GM10248 (cell line): ENCODE measurements at places on chromosomes 3 and 15.
A peak's percentile ranks its signal among the peaks of the same experiment; 100 is the strongest.

DNA sequence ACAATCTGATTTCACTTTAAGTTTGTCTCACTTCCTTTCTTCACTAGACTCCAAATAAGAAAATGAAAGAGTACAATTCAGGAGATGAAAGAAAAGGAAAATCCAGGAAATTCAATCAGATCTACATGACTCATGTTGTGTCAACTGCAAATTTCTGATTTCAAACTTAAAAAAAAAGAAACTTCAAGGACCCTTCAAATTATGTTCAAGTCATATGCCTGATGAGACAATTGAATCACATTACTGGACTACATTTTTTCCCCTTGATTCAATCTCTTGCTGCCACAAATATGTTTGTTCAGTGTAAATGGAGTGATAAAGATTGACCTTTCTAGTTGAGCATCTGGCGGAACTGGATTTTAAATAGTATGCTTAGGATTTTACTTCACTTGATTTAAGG lies 37.4 kb downstream of the FRMD5 start:
- no peak for DNase-seq

DNA sequence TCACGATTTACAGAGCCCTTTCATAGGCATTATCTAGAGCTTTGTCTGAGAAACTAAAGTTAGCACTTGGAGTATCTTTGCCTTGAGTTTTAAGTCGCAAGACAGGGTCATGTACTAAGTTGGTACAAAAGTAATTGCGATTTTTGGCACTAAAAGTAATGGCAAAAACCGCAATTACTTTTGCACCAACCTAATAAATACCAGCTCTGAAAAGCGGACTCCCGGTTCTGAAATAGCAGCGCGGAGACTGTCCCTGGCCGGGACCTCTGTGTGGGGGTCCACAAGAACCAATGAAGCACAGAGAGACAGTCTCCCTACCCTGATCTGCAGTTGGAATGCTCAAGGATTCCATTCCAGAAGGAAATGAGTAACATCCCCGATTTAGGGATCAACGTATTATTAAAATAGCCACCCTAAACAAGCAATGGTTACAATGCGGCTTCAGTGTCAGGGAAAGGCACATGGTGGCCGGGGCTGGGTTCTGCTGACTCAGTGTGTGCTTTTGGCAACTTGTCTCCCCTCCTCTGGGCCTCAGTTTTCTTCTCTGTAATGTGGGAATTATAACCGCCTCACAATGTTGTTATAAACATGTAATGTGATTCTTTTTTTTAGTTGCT lies 150.3 kb upstream of the MCTP2 start:
- no peak for DNase-seq

DNA sequence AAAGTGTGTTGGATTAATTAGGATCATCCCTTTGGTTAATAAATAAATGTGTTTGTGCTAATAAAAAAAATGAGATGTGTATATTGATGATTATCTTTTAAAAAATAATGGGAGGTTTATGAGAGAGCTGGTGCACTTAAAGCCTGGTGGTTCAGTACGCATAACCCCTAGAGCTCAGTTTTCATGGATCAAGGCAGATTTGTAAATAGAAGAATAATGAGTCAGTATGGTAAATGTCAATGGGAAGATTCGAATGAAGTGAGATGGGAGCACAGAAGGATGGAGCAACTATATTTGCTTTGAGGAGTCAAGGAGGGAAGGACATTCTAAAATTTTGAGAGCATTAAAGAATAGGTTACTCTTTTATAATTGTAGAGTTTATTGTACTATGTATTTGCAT lies 35.4 kb downstream of the AKAP13 start:
- DNase-seq, result no peak

DNA sequence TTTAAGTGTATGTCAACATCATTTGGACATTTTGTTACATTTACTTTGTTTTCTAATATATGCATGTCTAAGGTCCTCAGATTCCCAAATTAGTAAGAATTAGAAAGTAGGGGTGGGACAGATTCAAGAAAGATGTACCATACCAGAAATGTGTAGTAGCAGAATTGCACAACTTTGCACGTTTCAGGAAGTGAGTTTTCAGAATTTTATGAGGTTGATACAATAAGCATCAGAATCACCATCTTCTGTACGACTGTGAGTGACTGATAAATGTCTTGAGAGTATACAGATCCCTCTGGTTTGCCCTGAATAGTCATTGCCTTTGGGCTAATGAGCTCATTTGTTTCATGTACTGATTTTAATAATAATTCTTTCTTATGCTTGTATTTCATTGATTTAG lies 9.3 kb downstream of the ARIH2 start:
- DNase-seq, result no peak

- no peak for DNase-seq
These were observed 639.5 kb downstream of the NR2F2 start for GRCh38 chr15:96969732-96970710.

DNA sequence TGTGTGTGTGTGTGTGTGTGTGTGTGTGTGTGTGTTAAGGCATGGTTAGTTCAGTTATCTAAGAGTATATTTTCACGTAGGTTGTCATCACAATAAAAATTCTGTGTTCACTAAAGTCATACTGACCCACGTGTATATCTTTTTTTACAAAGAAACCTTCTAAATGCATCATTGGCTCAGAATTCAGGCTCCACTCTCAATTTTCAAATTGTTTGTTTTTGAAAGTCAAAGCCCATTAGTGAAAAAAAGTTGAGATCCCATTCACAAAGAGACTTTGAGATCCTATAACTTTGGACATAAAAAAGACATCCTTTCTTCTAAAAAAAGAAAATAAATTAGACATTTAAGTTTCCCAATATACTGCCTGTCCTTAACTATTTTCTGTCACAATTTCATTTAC lies 59.3 kb downstream of the GBE1 start:
- DNase-seq, result no peak

GRCh38 chr3:188168648-188169047 lies 14.7 kb downstream of the LPP start:
- no peak for DNase-seq

DNA sequence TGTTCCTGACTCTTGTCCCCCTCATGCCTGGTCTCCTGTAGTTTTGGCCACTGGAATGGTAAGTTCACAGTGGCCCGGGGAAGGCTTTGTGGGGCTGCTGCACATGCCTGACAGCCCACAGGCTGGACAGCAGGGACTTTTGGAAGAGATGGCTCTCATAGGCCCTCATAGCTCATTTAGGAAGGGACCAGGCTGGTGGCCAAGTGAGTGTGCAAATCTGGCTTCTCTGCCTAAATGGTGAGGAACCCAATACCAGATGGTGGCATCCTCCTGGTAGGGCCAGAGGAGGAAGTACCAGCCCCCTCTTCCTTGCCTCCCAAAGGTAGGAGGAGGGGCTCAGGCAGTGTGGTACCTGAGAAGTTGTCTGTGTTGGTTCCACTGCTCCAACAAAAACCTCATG lies 25.6 kb downstream of the ALPK3 start:
- no peak for DNase-seq

- DNase-seq, result no peak
These were observed 254.3 kb upstream of the ARHGEF26 start for GRCh38 chr3:153866901-153867300.

GRCh38 chr3:48555231-48555948 lies 1.2 kb downstream of the PFKFB4 start:
- no peak for DNase-seq

DNA sequence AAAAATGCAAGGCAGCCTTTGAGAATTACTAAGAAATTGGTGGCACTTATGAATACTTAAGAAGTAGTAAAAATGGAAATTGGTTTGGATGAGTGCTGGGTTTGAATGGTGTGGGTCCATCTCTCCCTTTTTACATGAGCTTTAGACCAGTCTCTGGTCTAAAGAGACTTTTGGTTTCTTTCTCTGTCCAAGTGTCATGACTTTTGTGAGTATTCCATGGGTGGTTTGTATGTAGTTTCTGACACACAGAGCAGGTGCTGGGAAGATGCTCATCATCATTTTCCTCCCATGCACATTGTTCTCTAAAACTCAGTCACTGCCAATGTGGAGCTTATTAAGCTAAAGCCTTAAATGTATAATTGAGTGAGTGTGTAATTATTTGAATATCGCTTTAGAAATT lies 63.5 kb downstream of the KAT2B start:
- no peak for DNase-seq

DNA sequence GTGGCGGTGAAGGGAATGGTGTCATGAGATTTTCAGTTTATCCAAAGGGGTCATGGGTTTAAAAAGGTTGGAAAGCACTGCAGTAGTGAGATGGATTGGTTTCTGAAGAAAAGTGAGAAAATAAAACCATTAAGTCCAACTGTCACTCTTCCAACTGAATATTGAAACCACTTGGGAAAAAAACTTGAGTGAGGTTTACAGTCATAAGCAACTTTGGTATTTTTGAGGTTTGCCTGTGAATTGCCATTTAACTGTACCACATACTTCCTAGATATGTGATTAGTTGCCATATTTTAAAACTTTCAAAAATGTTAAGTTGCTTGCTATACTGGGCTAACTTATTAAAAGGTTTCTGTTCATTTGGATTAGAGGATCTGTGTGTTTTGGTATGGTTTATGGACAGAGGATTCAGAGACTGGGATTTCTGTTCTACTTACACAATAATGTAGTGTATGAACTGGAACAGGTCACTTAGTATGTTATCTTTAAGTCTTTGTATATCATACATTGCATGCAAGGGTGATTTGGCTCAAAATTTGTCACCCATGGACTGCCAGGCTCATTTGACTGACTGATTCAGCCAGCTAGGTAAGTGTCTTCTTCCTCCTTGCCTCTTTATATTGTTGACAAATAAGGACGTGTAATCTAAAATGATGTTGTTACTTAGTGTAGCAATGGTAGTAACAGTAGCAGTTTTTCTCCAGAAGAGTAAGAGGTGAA lies 201.4 kb upstream of the EOMES start:
- DNase-seq, result no peak

- no peak for DNase-seq
These were observed 248.9 kb downstream of the SV2B start for GRCh38 chr15:91348752-91349500.

DNA sequence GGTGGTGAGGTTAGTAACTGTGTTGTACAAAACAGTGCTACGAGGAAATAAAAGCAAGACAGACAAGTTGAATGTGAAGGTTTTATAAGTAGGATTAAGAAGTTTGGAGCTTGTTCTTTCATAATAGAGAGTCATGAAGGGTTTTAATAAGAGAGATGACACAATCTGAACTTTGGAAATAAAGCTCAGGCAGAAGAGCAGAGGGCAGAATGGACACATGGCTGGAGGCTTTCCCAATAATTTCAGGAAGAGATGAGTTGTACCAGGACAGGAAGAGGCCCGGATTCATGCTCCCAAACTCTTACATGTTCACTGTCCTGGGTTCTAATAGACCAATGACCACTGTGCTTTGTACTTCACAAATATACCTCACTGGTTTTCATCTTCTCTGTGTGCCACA lies 194.8 kb downstream of the SLC9A9 start:
- no peak for DNase-seq

- no peak for DNase-seq
These were observed 192.8 kb downstream of the ARPP21 start for GRCh38 chr3:35832140-35832571.

DNA sequence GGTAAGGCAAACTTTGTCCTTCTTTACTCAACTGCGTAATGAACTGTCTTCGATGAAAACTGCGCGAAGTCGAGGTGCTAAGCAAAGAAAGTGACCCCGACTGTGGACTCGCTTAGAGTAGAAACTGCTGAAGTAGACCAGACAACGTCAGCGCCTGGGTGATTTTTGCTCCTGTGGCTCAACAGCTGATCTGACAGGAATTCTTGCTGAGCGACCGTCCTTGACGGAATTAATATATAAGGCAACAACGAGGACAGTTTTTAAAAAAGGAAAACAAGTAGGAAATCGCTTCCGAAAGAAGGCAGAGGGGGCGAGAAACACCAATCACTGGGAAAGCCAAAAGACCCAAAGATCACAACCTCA lies 541 bp downstream of the RPS27L start:
- no peak for DNase-seq

DNA sequence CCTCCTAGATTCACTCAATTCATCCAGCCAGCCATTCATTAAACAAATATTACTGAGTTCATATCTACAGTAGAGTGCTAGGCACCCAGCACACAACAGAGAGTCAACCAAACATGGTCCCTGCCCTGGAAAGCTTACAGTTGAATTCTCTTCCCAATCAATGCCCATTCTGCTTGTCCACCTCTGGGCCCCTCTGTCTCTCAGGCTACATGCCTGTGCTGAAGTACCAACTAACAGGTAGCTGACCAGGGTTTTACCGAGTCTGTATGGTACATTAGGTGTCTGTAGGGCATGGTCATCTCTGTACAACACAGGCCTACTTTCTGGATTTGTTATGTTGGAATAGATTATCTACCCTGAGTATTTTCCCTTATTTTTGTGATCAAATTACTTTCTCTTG lies 23.3 kb downstream of the PLD1 start:
- no peak for DNase-seq

DNA sequence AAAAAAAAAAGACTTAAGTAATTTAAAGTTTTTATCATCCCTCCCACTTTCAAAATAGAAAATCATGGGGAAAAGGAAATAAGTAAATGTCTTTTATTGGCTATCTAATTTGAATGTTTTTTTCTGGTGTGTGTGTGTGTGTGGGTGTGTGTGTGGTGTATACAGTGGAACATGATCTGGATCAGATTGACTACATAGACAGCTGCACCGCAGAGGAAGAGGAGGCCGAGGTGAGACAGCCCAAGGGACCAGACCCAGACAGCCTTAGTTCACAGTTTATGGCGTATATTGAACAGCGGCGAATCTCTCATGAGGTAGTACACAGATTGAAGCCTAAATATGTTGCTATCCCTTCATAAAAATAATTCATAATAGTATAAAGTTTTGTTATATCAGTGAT lies 44.5 kb downstream of the LRCH3 start:
- DNase-seq, result peak; percentile 46

- peak; percentile 84 for DNase-seq
These were observed 14.9 kb downstream of the LIPH start for GRCh38 chr3:185537369-185537970.

GRCh38 chr3:7917443-7918151 lies 584.0 kb upstream of the LMCD1 start:
- DNase-seq, result no peak

DNA sequence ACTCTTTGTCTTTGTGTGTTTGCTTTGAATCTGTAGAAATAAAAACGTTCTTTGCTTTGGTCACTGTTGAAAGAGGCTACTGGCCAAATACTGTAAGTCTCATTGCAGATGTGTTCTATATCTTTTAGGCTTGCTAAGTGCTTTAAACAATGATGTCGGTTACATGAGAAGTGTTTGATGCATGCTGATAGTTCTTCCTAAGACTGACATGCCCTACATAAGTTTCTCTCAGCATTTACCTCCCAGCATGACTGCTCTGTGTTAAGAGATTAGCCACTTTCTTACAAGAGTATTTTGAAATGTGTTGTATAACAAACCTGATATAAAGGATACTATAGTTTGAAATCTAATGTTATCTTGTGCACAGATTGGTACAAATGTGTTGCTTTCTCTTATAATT lies 1088.7 kb downstream of the NSUN3 start:
- no peak for DNase-seq
